Coronary artery (tissue), 2 donors: ENCODE measurements at places on chromosomes 5 and 9.
A peak's percentile ranks its signal among the peaks of the same experiment; 100 is the strongest.

GRCh38 chr9:35619800-35620158 is 1.6 kb upstream of the CD72 start:
- DNase-seq, result no peak

DNA sequence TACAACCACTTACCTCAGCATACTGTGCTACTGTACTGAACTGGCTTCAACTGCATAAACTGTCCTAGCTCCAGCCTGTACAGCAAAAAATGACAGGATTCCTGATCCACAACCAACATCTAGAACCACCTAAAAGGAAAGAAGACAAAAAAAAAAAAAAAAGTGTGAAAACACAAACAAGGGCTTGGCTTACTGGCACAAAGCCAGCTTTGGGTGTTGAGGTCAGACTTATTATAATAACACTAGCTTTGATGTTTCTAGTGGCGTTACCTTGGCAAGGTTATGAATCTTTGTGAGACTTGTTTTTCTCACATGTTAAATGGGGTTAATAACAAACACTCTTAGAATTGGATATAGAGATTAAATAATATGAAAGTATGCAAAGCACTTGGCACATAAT is 148.5 kb upstream of the PUM3 start:
- DNase-seq, result no peak

- DNase-seq, result no peak
These were observed 306.5 kb downstream of the MAN2A1 start for GRCh38 chr5:109996246-109996645.

- DNase-seq, result no peak
These were observed 48.3 kb upstream of the SPATA31E1 start for GRCh38 chr9:87834357-87834756.

DNA sequence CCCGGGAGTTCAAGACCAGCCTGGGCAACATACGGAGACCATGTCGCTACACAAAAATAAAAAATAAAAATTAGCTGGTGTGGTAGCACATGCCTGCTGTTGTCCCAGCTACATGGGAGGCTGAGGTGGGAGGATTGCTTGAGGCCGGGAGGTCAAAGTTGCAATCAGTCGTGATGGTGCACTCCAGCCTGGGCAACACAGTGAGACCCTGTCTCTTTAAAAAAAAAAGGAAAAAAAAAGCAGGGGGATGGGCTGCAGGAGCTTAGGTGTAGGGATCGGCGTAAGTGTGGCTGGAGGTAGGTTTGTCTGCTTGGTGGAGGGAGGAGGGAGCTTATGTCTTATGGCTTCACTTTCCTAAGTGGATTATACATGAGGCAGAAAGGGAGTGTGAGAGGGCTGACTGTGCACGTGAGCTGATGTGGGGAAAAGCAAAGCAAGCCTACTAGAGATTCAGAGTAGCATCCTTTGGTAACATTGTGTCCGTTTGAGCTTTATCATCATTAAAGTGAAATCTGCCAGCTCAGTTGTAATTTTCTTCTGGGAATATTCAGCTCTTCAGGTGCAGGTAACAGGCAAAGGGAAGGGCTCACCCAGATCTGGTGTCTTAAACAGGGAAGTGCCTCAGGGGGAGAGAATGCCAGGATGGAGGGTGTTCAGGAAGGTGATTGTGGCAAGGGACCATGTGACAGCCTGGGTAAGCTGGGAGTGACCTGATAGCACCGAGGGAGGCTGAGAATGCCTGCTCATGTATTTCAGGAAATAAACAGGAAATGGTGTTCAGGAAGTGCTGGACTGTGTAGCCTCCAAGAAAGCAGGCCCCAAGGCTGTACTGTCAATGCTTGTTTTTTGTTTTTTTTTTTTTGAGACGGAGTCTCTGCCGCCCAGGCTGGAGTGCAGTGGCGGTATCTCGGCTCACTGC is 17.6 kb upstream of the SETX start:
- DNase-seq, result no peak

DNA sequence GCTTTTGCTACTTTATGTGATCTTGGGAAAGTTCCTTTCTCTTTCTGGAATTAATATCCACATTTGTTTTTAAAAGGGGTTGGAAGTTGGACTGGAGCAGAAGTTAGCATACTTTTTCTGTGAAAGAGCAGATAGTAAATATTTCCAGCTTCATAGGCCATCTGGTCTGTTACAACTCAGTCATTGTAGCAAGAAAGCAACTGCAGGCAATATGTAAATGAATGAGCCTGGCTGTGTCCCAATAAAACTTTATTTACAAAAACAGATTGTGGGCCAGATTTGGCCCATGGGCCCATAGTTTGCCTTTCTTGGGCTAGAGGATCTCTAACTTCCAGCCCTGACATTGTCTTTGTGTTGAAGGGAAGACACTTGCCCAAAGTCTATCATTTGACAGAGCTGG is 104.4 kb downstream of the ACTL7B start:
- no peak for DNase-seq

DNA sequence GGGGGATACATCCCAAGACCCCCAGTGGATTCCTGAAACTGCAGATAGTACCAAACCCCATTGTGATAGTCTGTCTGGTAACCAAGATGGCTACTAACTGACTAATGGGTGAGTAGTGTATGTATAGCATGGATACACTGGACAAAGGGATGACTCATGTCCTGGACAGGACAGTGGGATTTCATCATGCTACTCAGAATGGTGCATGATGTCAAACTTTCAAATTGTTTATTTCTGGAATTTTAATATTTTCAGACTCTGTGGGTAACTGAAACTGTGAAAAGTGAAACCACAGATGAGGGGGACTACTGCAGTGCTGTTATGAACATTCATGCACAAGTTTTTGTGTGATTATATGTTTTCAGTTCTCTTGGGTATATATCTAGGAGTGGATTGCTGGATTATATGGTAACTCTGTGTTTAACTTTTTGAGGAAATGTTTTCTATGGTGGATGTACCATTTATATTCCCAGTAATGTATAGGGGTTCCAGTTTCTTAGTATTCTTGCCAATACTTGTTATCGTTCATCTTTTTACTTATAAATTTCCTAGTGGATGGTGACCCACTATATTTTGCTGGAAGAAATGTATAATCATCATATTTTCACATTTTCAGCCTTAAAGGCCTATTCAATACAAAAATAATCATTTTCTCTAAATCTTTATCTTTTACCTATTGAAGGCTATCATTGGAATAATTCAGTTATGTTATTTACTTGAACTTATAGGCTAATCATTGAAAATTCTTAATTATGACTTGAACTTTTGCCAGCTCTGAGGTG is 140.9 kb downstream of the NR3C1 start:
- no peak for DNase-seq

DNA sequence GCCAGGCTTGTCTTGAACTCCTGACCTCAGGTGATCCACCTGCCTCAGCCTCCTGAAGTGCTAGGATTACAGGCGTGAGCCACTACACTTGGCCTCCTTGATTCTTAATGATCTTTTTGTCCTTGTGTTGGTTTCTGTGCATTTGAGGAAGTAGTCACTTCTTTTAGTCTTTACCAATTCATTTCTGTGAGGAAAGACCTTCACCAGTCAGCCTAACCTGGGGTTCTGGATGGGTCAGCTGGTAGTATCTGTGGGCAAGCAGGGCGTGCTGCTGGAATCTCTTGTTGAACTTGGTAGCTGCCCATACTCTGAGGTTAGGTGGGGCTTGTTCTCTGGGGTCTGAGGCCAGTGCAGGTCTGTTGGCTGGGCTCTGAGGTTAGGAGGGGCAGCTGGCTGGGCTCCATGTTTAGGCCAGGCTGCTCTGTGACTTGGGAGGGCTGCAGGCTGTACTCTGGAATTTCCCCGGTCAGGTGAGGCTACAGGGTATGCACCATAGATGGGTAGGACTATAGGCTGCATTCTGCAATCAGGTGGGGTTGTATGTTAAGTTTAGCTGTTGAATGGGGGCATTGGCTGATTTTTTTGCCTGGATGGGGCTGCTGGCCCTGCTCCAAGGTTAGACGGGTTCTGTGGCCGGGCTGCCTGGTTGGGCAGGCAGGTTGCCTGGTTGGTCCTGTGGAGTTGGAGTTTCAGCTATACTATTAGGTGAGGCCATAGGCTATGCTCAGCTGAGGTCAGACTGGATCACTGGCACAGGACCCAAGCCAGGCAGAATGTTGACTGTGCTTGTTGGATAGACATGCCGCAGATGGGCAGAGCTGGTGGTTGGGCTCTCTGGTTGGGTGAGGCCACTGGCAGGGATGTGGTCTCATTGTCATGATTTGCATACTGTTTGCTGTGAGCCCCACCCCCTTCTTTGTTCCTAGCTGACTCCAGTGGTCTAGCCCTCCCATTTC is 19.2 kb downstream of the UBAP1 start:
- DNase-seq, result no peak

DNA sequence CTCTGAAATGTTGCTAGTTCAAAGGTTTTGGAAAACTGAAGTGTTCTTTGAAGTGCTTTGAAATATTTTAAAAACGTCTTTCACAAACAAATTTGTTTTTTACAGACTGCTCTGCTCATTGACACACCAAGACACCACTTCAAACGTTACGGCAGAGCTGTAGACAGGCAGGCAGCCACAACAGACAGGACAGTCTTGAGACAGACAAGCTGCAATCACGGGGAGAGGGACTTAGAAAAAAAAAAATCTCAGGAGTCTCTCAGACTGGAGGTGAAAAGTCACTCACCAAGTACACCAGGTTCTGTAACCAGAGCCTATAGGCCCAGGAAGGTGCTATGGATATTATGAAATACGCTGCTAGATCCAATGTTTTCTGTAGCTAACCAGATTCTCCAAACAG is 135.4 kb downstream of the ISL1 start:
- no peak for DNase-seq

DNA sequence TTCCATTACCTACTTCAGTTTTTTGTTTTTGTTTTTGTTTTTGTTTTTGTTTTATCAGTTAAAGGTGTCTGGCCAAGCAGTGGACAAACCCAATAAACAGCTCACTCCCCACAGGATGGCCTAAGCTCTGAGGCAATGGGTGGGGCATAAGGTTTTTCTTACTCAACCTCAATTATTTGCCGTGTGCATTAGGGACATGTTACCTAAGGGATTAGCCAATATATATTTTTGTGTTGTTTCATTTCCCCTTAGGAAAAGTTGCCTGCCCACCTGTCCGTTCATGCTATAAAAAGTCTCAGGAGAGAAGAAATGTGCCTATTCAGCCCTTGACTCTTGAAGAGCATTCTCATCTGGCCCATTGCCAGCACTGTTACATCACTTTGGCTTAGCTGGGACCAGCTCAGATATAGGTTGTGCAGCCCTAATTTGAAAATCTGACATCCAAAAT is 7.3 kb downstream of the SH3RF2 start:
- DNase-seq, result no peak

GRCh38 chr5:17127743-17128231 is 89.6 kb upstream of the BASP1 start:
- DNase-seq, result no peak

DNA sequence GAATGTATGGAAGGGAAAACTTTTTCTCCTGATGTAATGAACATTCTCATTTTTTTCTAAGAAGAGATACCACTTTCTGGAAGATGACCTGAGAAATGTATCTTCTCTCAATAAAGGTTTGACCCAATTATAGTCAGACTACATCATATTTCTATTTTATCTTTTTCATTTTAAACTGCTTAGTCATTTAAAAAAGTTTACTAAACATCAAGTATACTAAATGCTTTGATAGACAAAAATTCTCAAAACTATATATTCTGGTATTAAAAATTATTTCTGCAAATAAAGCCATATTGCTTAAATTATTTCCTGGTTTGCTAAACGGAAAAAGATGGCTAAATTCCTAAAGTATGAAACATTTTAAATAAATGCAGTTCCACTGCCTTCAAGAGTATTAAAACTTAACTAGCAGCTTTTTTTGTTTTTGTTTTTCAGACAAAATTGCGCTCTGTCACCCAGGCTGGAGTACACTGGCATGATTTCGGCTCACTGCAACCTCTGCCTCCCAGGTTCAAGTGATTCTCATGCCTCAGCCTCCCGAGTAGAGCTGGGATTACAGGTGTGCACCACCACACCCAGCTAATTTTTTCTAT is 37.1 kb downstream of the FBXW11 start:
- DNase-seq, result no peak

GRCh38 chr5:155343468-155343867 is 329.9 kb downstream of the KIF4B start:
- DNase-seq, result no peak

GRCh38 chr9:113906411-113907110 is 30.5 kb downstream of the ZNF618 start:
- DNase-seq, result no peak

DNA sequence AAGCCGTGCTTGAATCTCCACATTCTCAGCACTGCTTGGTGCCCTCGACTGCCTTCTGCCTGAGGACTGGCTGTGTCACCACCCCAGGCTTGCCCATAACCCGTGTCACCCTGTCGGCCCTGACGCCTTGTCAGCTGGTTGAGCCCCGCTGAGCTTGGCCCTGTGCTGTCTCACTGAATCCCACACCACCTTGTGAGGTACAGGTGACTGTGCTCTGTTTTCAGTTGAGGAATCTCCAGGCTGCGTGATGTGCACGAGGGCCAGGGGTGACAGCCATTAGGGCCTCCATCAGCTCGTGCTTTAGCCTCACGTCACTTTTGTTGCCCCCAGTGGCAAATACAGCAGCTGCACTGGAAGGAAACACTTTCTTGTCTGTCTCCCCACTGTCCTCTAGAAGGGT is 90.7 kb downstream of the CACNA1B start:
- DNase-seq, result no peak

DNA sequence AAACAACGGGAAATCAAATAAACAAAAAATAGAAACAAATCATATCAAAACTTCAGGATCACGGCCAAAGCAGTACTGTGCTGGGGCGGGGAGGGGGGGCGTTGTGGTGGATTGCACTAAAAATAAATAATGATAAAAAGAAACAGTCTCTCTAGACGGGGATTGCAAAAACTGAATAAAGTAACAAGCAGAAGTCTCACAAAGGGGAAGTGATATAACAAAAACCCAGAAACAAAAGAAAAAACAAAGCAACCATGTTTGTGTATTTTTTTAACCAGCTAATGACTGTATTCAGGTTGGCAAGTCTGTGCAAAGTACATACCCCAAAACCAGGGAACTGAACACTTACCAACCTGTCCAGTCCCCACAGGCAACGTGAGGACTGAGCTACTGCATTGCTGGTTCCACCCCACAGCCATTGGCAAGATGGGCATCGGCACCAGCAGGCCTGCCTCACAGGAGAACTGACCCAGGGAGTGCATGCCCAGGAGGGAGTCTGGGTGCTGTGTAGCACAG is 24.1 kb downstream of the BICD2 start:
- DNase-seq, result peak; percentile 59
